Stimulated activated CD4-positive, alpha-beta T cell treated with anti-CD3 and anti-CD28 coated beads, Interleukin-15, amount 100 ng/mL, for 1 hour (primary cell): ENCODE measurements at places on chromosomes 5 and 9.

DNA sequence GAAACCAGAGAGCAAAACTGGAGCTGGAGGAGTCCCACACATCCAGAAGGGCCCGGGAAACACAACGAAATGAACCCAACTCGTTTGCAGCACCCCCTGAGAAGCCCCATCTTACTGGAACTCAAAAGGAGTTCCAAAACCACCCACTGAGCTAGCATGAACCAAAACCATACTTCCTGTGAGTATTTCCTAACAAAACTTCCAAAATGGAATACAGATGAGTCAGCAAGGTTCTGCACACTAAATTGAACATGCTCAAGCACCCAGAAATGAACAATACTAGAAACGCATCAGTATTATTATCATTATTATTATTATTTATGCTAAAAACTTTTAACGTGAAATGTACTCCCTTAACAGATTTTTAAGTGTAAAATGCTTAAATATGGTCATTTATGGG is 8.0 kb upstream of the SPOCK1 start:
- DNase-seq: no peak

GRCh38 chr9:123417289-123418051 is 61.5 kb downstream of the CRB2 start:
- no peak for DNase-seq

- DNase-seq: no peak
These were observed 155.8 kb downstream of the SEMA6A start for GRCh38 chr5:116418774-116419173.

DNA sequence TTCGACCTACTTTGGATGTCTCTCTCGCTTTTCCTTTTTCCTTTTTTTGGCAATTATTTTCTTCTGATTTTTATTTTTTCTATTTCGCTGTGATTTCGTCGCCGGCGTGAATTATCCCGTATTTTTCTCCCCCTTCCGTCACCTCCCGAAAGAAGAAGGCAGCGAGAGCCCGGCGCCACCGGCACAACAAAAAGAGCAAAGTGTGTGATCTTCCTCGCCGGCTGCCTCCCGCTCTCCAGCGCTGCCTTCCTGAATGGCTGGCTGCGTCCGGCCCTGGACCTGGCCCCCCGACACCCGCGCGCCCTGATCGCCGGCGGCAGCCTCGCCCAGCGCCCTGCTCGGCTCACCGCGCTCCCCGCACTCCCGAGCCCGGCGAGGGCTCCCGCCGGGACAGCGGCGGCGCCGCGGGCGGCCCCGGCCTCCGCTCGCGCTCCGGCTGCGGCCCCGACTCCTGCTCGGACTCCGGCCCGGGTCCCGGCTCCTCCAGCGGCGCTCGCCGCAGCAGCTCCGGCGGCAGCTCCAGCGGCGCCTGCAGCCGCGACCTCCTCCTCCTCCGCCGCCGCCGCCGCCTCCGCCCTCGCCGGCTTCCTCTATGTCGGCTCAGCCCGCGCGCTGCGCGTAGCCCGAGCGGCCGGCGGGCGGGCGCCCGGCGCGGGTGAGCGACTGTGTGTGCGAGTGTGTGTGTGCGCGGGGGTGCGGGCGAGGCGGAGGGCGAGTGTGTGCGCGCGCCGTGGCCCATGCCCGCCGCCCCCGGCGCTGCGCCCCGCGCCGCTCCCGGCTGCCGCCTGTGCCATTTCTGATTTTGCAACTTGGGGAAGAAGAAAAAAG is 960 bp downstream of the NR2F1 start:
- DNase-seq: no peak

DNA sequence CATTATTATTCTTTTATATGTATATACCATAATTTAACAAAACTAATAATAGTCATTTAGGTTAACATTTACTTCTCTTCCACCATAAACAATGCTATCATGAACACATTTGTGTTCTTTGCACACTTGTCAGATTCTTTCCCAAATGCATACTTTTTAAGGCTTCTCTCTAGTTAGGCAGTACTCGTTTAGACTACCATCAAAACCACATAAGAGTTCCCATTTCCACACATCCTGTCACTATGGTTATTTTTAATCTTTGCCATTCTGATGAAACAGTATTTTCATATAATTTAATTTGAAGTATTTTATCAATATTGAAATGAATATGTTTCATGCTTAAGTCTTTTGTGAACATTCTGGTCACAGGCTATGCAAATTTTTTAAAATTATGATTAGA is 15.1 kb downstream of the DROSHA start:
- no peak for DNase-seq

- no peak for DNase-seq
These were observed 148.3 kb downstream of the GAS1 start for GRCh38 chr9:86798966-86799365.

GRCh38 chr9:114823441-114823840 is 17.6 kb upstream of the TNFSF15 start:
- no peak for DNase-seq

DNA sequence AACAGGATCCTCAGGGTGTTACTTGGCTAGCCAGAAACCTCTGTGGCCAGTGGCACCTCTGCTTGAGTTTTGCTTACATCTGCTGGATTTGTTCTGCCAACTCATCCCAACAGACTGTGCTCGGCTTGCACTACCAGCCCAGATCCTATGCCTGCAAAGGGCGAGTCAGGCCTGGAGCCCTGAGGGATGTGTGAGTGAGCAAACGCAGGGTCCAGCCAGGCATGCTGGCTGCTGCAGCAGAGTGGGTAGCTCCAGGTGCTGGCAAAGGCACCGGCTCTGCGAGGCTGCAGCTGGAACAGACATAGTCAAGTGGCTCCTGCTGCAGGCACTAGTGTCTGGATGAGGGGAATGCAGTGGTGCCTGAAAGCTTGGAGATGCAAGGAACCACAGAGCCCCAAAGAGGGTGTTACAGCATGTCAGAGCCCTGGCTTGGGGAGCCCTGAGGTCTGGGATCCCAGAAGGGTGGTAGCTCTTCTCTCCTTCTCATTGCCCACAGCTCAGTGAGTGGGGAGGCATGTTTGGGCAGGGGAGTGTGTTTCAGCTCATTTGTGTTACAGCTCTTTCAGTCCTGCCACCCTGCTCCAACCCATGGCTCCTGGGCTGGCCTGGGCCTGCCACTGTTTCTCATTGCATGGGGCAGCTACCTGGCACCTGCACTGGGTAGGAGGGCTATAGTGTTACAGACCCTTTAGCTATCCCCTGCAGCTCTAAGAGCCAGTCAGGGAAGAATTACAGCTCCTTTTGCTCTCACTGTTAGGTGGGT is 332.6 kb downstream of the TAF11L14 start:
- DNase-seq: no peak

DNA sequence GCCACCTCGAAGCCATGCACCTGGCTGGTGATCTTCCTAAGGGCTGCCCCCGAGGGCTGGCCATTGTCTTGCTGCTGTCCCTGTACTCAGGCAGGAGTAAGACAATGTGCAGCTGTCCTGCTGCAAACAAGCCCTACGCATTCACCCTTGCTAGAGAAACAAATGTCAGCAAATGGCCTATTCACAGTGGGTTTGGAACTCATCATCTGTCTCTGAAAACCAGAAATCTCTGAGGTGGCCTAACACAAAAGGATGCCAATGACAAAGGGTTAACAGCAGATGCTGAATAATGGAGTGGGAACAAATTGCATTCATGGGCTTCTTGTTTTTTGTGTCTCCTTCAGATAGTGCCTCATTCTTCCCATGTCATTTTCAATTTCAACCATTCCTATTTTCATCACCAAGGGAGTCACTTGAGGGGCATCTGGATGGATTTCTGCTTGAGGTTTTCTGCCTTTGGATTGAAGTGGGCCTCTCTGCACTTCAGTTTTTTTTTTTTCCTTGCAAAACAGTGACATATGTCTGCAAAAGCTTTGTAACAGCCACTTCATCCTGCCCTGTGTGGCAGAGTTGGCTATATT is 261.6 kb upstream of the VLDLR start:
- no peak for DNase-seq

DNA sequence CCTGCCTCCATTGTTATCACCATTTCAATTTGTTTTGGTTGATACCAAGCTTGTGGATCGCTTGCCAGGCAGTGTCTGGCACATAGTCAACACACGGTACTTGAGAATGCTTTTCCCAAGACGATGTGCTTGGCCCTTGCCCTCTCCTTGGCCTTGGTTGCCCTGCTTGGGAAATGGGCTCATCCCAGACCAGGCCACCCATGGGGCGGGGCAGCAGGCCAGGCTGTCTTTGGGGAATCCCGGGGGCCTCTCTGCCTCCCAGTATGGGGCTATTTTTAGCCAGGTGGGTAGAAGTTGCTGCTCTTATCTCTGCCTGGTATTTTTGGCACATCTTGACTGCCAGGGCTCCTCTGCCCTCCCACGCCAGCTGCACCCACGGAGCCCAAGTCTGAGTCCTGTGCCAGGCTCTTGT is 49.9 kb downstream of the LMX1B start:
- no peak for DNase-seq

- DNase-seq: no peak
These were observed 545.2 kb downstream of the CSNK1G3 start for GRCh38 chr5:124056991-124057723.

DNA sequence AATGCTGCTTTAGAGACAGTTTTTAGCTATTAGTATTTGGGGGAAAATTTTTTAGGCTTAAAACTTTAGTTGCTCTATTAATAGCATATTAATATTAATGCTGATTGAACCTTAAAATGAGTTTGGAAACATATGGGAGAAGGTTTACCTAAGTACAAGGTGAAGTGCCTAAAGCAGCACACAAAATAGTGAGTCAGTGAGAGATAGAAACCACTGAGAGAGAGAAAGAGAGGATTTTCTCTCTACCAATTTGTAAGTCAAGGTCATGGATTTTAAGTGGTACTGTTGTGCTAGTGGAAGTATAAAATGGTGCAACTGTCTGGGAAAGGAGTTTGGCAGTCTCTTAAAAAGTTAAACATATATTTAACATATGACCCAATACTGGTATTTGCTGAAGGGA is 64.9 kb downstream of the MARCHF3 start:
- no peak for DNase-seq

DNA sequence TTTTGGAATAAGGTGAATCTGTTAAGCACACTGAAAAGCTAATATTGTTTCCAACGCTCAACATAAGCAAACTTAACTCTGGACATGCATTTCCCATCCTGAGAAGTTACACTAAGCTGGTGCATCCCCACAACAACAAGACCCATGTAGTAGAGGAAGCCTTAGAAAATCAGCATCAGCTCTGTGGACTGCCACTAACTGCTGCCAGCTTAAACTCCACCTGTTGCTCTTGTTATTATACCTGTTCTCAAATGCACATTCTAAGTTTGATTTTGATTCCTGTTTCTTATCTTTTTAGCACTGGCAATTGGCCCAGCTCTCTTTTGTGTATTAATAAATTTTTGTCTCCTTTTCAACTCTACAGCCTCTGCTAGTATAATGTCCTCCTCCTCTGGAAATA is 924.8 kb downstream of the DNAH5 start:
- no peak for DNase-seq

DNA sequence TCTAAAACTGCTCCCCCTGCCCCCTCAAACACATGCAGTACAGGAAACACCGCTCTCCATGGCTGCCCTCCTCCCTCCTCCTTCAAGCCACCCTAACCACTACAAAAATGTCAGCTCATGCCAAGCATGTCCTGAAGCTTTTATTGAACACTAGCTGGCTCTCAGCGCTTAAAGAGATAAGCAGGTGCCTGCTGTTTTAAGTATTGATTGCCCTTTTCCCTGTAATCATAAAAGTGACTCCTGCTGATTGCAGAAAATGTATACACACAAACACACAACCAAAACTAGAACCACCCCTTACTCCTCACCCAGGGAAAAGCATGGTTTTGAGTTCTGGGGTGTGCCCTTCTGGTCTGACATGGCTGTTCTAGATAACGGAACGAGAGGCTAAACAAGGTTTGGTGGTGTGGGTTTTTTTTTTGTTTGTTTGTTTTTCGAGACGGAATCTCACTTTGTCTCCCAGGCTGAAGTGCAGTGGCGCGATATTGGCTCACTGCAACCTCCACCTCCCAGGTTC is 3.7 kb upstream of the UCK1 start:
- DNase-seq: no peak
